Mucosa of descending colon (tissue), 3 donors: ENCODE measurements at places on chromosomes 7 and 10. TPM values are rescaled to one million over a fixed set of nuclear protein-coding genes. Genes with fewer than 3 reads are reported as not detected.

DNA sequence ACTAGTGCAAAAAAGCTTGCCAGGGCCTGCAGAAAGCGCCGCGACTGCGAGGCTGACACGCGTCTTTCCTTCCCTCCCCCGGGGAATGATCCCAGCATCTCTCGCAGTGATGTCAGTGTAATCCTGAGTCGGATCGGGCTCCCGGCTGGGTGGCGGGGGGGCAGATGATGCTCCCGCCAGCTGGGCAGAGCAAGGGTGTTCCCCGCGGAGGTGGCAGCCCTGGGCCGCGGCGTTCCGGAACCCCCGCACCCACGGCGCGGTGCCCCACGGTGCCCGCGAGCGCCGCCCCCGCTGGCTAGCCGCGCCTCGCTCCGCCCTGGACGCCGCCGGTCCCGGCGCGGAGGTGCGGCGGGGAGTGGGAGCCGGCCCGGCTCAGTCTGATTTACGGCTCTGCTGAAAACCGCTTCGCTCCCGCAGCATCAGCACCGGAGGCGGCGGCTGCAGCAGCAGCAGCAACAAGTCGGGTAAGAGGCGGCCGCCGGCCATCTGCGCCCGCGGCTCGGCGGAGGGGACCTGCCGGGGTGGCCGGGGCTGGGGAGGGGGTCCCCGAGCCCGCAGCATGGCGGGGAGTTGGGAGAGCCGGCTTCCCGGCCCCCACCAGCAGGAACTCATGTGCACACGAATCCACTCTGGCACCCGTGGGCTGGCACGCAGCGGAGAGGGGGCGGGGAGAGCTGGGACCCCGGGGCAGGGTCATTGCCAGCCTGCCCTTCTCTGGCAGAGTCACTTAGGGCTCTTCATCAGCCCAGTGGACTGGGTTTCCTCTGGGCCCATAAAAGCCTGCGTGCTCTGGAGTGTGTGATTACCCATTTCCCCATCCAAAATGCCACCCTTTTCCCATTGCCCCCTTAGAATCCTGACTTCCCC is at the start of gene ZNF365:
TSS of gene ZNF365 (plus strand) at position 375 of the 867 bp plus-strand sequence. CDS start 1,825 bp downstream, outside the sequence.
- DNase-seq, result peak; percentile 27

GRCh38 chr7:26034391-26034790 is 117.6 kb upstream of the NFE2L3 start:
- no peak for DNase-seq

GRCh38 chr7:111985798-111986197 is 220.4 kb downstream of the DOCK4 start:
- DNase-seq, result no peak

PRKCQ gene
- total RNA-seq, result 2.2 TPM

SLC26A3 gene
- 2,946 TPM for total RNA-seq
